ENCODE measurements at places on chromosomes 13 and 19. TPM values are rescaled to one million over a fixed set of nuclear protein-coding genes. Genes with fewer than 3 reads are reported as not detected.

Gene FRY
- 52.1 TPM for total RNA-seq

Gene LYPD5
- not detected for total RNA-seq

Gene ZNF737
- total RNA-seq = 10.1 TPM

Gene ZNF547
- 0.92 TPM for total RNA-seq

Gene TMEM190
- total RNA-seq = not detected

Gene SOX21
- not detected for total RNA-seq

Gene RXFP2
- total RNA-seq = not detected

All from natural killer cell (primary cell).